NCI-H2029 (cell line): ENCODE measurements at places on chromosomes 1 and 21.

DNA sequence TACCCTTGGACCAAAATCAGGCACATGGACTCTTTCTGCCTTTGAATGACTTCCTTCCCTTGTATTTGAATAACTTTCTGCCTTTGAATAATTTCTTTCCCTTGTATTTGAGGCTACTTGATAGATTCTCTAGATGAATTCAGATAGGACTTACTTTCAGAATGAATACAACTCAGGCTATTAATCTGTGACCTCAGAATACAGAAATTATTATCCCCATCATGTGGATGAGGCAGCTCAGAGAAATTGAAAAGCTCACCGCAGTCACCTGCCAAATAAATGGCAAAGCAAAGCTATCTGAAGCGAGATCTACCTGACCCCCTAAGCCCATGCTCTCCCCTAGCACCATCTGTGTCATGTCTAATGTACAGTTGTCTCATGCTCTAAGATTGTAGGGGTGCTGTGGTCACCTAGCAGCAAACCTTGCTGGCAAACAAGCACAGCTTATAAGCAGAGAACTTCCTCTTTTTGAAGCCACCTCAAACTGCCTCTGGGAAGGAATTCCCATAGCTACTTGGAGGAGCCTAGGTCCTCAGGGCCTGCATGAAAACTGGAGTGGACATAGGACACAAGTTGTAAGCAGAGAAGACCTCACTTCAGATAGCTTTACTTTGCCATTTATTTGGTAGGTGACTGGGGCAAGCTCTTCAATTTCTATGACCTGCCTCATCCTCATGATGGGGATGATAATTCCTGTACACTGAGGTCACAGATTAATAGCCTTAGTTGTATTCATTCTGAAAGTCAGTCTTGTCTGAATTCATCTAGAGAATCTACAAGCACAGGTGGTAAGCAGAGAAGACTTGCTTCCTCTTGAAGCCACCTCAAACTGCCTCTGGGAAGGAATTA is 66.1 kb downstream of the FASLG start:
- DNase-seq: no peak

DNA sequence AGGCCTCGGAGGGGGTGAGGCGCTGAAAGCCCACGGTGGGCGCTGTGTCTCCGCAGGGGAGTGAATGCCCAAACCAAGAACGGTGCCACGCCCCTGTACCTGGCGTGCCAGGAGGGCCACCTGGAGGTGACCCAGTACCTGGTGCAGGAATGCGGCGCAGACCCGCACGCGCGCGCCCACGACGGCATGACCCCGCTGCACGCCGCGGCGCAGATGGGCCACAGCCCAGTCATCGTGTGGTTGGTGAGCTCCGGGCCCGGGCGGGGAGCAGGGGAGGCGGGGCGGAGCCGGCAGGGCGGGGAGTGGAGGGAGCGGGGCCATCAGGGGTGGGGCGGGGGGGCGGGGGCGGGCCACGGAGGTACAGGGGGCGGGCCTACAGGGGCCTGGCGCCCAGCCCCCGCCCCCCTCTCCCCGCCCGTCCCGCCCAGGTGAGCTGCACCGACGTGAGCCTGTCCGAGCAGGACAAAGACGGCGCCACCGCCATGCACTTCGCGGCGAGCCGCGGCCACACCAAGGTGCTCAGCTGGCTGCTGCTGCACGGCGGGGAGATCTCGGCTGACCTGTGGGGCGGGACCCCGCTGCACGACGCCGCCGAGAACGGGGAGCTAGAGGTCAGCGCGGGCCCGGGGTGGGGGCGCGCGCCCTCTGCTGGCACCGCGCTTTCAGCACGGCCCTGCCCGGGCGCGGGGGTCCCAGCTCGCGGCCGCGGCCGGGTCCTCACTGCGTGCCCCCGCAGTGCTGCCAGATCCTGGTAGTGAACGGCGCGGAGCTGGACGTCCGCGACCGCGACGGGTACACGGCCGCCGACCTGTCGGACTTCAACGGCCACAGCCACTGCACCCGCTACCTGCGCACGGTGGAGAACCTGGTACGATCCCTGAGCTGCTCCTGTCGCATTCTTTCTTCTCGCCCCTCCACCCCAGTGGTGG is 15.9 kb downstream of the ESPN start:
- no peak for DNase-seq

- DNase-seq: no peak
Observed at GRCh38 chr1:155073377-155074242, 5.0 kb upstream of the EFNA3 start.

GRCh38 chr1:87864676-87865075 is 536.0 kb downstream of the LMO4 start:
- DNase-seq: no peak

GRCh38 chr1:36089393-36090121 is 865 bp downstream of the ADPRS start:
- no peak for DNase-seq

DNA sequence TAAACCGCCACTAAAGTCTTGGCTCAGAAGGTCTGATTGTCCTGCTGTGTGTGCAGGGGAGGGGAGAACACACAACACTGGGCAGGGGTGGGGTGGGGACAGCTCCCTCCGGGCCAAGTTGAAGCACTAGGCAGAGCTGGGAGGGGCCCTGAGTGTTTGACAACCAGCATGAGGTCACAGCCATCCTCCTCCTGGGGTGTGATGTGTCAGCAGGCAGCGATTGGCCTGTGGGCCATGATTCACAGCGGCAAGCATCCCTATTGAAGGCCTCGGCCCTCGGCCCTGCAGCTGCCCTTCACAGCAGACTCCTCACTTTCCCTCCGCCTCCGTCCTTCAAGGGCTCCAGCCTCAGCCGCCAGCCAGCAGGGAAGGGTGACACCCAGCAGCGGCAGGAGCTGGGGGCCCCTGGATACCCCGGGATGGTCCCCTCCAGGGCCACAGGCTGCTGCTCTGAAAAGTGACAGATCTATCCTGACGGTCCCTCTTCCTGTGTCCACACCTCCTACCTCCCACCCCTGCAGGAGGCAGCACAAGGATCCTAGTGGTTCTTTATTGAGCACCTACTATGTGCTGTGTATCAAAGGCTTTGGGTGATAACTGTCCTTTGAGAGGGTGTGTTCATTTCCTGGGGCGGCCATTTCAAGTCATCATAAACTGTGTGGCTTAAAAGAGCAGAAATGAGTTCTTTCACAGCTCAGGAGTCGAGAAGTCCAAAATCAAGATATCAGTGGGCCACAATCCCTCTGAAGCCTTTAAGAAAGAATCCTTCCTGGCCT is 66.0 kb upstream of the SLC25A33 start:
- DNase-seq: no peak

GRCh38 chr1:47722909-47723580 is 274.1 kb downstream of the TRABD2B start:
- no peak for DNase-seq

DNA sequence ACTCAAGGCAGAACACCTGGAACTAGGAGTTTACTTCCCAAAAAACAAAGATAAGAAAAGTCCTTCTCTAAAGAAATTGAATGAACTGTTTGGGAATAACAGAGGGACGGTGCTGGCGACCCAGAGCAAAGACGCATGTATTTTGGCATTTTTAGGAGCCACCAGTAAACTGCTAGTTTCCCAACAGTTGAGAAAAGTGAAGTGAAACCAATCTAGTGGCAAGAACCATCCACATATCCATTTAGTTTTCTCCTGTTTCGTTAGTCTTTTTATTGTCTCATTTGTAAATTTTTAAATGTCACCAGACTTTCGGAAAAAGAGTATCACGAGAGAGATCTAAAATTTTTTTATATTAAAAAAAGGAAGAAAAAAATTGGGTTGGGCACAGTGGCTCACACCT is 30.2 kb downstream of the ODF2L start:
- DNase-seq: no peak

DNA sequence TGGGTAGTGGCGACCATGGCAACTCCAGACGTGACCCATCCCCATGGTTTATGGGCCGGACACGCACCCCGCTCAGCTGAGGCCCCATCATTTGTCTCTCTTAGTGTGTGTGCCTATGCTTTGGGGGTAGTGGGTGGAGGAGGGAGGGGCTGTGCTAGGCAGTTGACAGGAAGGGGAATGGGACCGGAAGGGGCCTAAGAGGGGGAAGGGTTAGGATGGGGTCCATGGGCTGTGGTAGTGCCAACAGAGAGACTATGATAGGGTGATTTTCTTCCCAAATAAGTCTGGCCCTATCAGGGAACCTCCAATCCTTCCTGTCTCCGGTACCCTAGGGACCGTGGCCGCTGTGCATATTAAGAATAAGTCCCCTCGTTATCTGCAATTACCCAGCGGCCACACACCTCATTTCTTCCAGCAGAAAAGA is 9.9 kb downstream of the DMAP1 start:
- no peak for DNase-seq

- no peak for DNase-seq
Observed at GRCh38 chr1:80023358-80023757, 1016.8 kb upstream of the ADGRL4 start.

GRCh38 chr1:193927550-193927949 is 741.1 kb upstream of the B3GALT2 start:
- no peak for DNase-seq
